Activated CD4-positive, CD25-positive, alpha-beta regulatory T cell treated with anti-CD3 and anti-CD28 coated beads, Interleukin-2, amount 50 U/mL, for 24 hours (primary cell): ENCODE measurements at places on chromosomes 4 and X.

GRCh38 chrX:125327891-125328290, 8.2 kb downstream of the TEX13C start:
- no peak for ATAC-seq

DNA sequence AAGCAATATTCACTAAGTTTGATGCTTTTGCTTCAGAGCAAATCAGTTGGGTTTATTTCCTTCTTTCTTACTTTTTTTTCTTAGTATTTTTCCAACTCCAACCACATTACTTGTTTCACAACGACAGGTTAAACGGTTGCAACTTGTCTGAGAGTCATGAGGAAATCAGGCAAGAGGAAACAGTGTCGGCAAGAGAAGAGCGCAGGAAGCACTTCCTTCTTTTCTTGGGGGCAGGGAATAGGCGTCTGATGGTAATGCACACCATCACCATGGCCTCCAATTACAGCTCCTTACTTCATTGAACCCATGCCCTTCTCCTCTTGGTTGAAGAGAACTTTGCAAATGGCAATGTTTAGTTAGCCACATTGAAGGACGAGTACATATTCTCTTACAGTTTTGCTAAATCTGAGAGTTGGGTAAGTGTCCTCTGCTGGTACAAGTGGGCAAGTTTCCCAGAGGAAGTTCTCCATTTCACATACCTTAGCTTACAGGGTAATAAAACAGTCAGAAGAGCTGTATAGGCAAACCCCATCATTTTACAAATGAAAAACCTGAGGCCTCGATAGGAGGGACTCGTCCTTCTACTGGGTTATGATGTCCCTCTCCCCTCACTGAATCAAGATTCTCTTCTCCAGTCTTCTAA, 8.3 kb upstream of the CXCL8 start:
- no peak for ATAC-seq

DNA sequence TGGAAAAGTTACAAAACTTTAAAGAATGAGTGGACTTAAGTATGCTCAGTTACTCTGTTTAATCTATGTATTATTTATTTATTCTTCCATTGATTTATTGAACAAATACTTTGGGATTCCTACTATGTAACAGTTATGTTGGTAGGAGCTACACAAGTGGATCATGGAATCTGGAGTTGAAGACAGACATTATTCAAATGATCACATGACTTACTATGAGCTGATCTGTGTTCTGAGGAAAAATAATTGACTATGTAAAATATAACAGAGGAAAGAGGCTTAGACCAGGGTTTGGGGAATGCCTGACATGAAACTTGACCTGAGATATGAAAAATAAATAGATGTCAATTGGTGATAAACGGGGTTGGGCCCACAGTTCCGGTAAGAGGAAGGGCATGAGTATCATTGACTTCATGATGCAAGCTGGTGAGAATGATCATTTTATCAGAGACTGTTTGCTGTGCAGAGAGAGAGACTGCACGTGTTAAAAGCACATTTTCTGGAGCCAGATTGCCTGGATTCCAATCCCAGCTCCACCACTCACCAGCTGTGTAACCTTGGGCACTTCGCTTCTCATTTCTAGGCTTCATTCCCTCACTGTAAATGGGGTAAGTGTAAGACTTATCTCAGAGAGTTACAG, 179.0 kb downstream of the SPCS3 start:
- no peak for ATAC-seq

DNA sequence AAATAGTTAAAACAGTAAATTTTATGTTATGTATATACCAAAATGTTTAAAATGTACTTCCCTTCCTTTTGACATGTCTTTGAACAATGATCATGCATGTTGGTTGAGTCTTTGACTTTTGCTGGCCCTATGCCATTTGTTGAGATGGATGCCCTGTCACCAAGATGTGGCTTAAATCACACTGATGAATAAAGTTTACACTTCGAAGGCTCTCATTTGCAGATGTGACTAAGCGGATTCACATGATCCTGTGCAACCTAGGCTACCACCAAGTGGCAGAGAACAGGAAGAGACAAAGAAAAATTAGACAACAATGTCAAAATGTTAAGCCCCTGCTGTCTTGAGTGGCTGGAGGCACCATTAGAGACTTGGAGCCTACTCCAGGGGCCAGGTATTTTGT, 139.9 kb downstream of the RAB28 start:
- ATAC-seq = no peak

- no peak for ATAC-seq
Measured at GRCh38 chr4:2408976-2409375, 9.5 kb downstream of the ZFYVE28 start.

DNA sequence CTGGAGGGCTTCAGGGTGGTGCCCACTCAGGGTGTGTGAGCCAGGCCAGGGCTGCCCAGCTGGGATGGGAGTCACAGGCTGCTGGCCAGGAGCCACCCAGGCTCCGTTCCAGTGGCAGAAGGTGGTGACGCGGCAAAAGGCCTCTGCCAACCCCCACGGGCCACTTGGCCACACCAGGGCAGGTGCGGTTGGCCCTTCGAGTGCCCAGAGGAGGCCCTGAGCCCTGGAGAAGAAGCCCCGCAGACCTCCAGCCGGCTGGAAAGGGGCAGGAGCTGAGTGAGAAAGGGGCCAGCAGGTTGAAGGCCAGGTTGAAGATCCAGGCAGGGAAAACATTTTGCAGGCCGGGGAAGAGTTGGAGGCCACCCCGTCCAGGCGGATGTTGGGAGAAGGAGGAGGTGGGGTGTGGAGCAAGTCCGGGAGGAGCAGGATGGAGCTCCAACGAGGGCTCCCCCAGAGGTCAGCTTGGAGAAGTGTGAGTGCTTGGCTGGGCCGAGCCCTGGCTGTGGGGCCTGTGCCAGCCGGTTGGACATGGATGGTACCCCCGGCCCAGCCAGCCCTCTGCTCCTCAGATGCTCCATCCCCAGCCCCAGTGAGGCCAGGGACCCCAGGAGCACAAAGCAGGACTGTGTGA, 2.8 kb upstream of the CPLX1 start:
- ATAC-seq = no peak
